ENCODE measurements at places on chromosomes 5 and 9.

GRCh38 chr5:135878156-135878620, 17.5 kb downstream of the IL9 start:
- DNase-seq: no peak
- H3K36me3 ChIP-seq: no peaks in the 10 kb centered on the region
- H3K4me1 ChIP-seq: no peaks in the 10 kb centered on the region
- no peak overlapping the region for H3K4me3 ChIP-seq
- H3K27ac ChIP-seq: no peak overlapping the region

DNA sequence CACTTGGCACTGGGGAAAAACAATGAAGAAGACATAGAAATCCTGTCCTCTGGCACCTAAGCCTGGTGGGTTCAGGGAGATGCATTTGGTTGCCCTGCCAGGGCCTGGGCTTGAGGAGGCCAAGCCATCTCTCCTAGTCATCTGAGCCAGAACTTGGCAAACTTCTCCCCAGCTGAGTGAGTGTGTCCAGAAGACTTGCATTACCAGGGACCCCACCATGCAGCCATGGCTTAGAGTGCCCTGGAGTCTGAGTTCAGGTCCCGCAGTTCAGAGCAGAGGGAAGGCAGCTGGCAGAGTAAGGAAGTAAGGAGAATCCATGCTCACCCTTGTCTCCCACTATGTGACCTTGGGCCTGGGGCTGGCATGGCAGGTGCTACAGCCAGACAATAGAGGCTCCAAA, 37.4 kb upstream of the FCN1 start:
- no peaks in the 10 kb centered on the region for H3K36me3 ChIP-seq
- H3K4me3 ChIP-seq: no peak overlapping the region
- H3K27me3 ChIP-seq: no peaks in the 10 kb centered on the region
- H3K4me1 ChIP-seq: no peaks in the 10 kb centered on the region
- H3K27ac ChIP-seq: no peak overlapping the region

- DNase-seq: peak; percentile 23
- no peaks in the 10 kb centered on the region for H3K27me3 ChIP-seq
- peak within 1 kb of the TSS; percentile 64 for H3K4me3 ChIP-seq
- H3K4me1 ChIP-seq: peaks cover 18% of the 10 kb centered on the region
Observed at GRCh38 chr9:94639061-94639998, at the start of gene FBP1. Gene FBP1 (minus strand): TSS chr9:94639518. CDS start chr9:94639310, 208 bp downstream.

DNA sequence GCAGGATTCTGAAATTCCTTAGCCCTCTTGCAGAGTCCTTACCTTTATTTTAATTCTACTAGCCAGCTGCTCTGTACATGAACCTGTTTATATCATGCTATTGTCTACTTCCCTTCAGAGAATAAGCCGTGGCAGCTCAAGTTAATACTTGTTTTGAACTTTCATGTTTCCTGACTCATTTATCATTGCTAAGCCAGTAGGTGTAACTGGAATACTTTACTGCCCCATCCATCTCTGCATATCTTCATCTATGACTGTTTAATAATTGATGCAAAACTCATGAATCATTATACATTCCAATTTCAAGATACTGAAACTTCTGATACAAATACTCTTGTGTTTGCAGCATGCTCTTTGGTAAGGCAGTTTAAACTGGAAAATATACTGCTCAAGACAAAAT, 174.7 kb downstream of the PPP2R2B start:
- no peaks in the 10 kb centered on the region for H3K27me3 ChIP-seq
- no peak overlapping the region for H3K27ac ChIP-seq
- no peaks in the 10 kb centered on the region for H3K4me1 ChIP-seq
- DNase-seq: no peak

- no peak overlapping the region for H3K4me3 ChIP-seq
- peaks cover 70% of the 10 kb centered on the region for H3K27me3 ChIP-seq
- DNase-seq: no peak
- peaks cover 5% of the 10 kb centered on the region for H3K4me1 ChIP-seq
Observed at GRCh38 chr9:36739373-36740116, 166.8 kb downstream of the MELK start.

GRCh38 chr5:99815-100214, 7.8 kb downstream of the PLEKHG4B start:
- DNase-seq: no peak
- H3K4me3 ChIP-seq: no peak overlapping the region
- peaks cover 12% of the 10 kb centered on the region for H3K27me3 ChIP-seq
- no peak overlapping the region for H3K27ac ChIP-seq

DNA sequence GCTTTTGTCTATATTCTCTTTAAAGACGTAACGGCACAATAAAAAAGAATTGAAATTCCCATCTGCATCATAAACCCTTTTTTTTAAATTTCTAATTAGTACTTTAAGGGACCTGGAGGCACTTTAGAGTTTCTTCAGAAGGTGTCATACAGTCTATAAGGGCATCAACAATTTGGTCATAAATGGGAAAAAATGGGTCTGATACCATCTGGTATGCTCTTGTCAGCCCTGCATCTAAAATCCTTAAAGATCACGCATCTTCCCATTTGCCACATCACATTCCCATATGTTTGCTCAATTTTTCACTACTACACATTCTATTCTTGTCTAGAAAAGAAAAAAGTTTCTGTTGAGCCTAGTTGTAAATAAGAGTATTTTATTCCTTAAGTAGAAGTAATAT, 53.8 kb downstream of the COX7C start:
- H3K4me1 ChIP-seq: no peaks in the 10 kb centered on the region
- no peaks in the 10 kb centered on the region for H3K27me3 ChIP-seq
- H3K36me3 ChIP-seq: no peaks in the 10 kb centered on the region
- DNase-seq: no peak
- no peak overlapping the region for H3K27ac ChIP-seq

- no peaks in the 10 kb centered on the region for H3K36me3 ChIP-seq
- no peak for DNase-seq
- H3K27ac ChIP-seq: no peak overlapping the region
Observed at GRCh38 chr9:25964239-25964638, 286.0 kb upstream of the TUSC1 start.

DNA sequence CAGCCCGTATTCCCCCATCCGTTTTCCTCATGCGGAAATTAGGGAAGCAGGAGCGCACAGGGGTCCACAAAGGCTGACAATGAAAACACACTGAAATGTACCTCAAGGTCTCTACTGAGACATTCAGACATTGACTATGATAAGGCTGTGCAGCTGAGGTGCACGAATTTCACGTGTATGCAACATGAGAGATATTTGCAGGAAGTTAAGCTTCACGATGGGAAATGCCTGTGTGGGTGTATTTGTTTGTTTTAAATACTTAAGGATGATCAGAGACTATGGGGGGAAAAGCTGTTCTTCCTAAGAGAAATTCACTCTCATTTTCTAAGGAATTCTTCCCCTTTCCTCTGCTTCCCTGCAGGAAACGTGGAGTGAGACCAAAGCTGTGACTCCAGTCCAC, 2.6 kb upstream of the SPATA31E1 start:
- peaks cover 22% of the 10 kb centered on the region for H3K27me3 ChIP-seq
- H3K4me1 ChIP-seq: no peaks in the 10 kb centered on the region
- H3K36me3 ChIP-seq: no peaks in the 10 kb centered on the region
- no peak for DNase-seq
- H3K27ac ChIP-seq: no peak overlapping the region
- no peak overlapping the region for H3K4me3 ChIP-seq

Measured in T-cell (primary cell).